Activated effector memory CD4-positive, alpha-beta T cell treated with Interleukin-2 at 50 U/mL for 16 hours (primary cell): ENCODE measurements at places on chromosomes 6 and 20.

DNA sequence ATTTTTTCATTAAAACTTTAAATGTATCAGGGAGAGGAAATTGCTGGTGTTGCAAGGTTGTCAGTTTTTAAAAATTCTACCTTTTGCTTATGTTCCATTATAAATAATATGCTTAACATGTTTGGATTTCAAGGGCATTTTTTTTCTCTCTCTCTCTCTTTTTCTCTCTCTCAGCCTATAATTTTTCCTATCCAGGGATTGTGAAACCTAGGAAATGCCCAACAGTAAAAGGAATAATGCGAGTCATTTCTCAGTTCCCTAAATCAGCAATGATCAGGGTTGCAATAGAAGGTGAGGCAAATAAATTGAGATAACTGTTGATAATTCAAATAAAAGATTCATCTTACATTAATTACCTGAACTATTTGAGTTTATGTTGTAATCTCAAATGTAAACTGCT lies 53.2 kb upstream of the IFNGR1 start:
- no peak for DNase-seq

GRCh38 chr20:56974499-56975250 lies 291.8 kb downstream of the BMP7 start:
- no peak for DNase-seq

DNA sequence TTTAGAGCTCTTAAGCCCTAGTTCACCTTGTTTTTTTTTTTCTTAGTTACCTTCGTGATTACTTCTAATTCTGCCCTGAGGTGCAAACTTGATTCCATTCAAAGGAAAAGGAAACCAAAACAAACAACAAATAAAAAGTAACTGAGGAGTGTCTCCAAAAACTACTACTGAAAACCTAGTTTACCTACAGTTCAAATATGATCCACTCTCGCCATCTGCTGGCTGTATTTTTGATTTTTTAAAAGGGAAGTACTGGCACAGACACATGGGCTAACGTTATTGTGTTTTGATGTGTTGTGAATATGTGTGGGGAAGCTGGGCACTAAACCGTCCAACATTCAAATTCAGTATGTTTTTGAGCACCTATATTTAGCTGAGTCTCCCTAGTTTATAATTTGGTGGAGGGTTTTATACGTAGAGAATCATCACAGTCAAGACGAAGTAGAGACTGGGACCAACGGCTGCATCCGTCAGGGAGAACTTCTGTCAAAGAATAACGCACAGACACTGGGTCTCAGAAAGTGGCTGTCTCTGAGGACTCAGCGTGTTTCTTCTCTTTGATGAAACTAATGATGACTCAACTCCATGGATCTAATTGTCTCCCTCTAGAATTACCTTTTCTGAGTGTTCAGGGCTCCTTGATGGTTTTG lies 373.5 kb upstream of the BTBD3 start:
- no peak for DNase-seq

- DNase-seq = peak; percentile 72
These were observed 327.5 kb downstream of the SYNE1 start for GRCh38 chr6:152309648-152310047.

DNA sequence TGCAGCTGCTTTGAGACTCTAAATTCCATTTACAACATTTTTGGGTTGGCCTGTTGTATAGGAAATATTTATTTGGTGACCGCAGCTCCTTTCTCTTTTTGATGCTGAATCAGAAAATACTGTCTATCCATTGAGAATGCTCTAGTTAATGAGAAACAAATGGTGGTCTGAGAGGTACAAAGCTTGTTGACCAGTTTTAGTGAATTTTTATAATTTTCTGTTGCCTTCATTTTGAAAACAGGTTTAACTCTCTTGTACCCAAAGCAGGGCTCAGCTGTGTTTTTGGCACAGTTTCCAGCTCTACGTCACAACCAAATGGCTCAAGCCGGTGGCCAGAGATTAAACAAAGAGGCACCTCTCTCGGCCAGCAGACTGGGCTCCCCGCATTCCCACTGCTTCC lies 113.2 kb downstream of the FNDC1 start:
- DNase-seq = no peak

DNA sequence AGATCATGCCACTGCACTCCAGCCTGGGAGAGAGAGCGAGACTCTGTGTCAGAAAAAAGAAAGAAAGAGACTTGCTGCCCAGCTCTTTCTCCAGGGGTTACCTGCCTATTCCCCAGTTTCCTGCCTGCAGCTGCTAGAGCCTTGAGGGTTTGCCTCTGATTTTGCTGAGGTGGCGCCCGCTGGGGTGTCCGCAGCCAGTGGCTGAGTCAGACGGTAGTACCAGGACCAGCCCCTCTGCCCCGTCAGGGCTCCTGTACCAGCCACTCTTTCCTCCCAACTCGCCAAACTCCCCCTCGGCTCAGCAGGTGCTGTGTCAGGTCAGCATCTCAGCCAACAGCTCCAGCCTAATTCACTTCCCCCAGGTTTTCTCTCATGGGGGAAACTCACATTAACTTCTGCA lies 7.4 kb upstream of the LSM14B start:
- DNase-seq = no peak

DNA sequence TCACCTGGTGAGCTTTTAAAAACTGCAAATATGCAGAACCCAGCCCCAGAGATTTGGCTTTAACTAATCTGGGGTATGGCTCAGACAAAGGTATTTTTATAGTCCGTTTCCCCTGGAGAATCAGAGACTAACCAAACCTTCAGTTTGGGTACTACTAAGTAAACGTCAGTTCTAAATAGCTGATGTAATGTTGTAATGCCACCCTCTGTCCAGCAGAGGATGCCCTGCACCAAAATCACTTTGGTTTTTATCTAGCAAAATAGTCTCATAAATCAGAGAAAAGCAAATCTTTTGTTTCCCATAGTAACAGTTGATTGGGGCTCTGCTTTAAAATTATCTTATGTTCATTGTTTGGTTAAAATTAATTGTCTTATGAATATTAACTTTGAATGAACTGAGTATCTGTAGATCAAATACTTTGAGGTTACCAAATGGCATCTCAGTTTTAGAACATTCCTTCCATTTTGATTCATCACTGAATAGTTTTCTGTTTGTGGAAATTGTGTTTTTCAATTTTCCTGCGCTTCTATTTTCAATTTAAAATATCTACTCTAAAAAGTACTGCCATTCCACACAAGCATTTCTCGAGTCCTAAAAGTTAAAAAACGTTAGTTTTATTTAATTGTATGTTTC lies 278.3 kb upstream of the PLCB4 start:
- no peak for DNase-seq

GRCh38 chr6:13769655-13770053 lies 44.7 kb downstream of the MCUR1 start:
- DNase-seq = no peak

DNA sequence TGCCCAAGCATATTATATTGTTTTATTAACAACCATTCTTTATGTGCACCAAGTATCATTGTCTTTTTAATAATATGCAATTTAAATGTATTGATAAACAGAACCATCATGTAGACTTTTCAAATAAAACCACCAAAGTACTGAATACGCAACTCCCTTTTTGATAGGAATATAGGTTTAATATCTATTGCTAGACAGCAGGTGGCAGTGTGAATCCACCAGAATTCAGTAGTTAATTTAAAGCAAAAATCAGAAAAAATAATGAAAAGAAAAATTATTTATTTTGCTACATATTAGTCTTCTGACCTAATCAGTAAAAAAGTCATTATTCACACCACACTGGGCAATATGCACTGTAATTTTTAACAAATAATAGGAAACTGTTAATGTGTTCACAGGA lies 143.7 kb downstream of the KLHL32 start:
- DNase-seq = no peak

GRCh38 chr6:12423832-12424231 lies 133.7 kb downstream of the EDN1 start:
- no peak for DNase-seq

GRCh38 chr6:26545627-26546026 lies 7.5 kb downstream of the HMGN4 start:
- DNase-seq = no peak

GRCh38 chr20:237489-237888 lies 10.4 kb downstream of the DEFB129 start:
- DNase-seq = no peak

GRCh38 chr6:134730013-134730412 lies 219.9 kb downstream of the ALDH8A1 start:
- DNase-seq = no peak

DNA sequence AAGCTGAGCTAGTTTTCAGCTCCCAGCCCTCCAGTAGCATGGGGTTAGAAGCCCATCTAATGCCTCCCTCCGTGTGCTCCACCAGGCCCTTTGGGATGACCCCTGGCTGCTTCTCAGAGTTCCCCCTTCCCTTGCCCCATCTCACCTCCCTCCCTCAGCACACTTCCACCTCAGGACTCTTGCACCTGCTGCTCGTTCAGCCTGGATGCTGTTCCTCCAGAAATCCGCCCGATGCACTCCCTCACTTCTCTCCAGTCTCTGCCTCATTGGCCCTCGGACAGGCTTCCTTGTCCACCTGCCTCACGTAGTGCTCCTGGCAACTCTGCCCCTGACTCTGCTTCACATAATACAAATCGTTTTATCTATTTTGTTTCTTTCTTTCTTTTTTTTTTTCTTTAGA lies 26.8 kb downstream of the FGD2 start:
- DNase-seq = no peak

DNA sequence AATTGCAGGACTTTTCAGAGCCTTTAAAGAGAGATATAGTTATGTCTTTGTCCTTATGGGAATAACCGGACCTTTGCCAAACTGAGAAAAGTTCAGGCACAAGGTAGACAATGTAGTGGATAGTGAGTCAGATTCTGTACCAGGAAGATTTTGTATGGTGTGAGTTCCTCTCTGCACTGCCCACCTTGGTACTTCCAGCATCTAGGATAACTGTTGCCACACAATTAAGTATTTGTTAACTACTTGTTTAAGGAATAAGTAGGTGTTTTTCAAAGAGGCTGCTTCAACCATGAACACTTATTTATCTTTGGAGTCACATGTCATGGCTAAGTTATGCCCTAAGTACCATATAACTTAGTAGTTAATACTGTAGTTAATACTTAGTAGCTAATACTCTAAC lies 131.8 kb upstream of the DOK5 start:
- DNase-seq = no peak

DNA sequence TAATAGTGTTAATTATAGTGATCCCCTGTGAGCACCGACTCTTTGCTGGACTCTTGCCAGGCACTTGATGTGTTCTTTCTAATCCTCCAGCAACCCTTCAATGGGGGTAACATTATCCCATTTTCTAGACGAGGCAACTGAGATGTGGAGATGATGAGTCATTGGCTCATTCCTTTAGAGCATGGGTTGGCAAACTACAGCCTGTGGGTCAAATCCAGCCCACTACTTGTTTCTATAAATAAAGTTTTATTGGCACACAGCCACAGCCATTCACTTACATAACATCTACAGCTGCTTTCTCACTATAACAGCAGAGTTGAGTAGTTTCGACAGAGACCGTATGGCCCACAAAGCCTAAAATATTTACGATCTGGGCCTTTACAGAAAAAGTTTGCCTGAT lies 249.5 kb upstream of the KCNG1 start:
- no peak for DNase-seq

- no peak for DNase-seq
These were observed 275.9 kb downstream of the RNF144B start for GRCh38 chr6:18663011-18663410.

DNA sequence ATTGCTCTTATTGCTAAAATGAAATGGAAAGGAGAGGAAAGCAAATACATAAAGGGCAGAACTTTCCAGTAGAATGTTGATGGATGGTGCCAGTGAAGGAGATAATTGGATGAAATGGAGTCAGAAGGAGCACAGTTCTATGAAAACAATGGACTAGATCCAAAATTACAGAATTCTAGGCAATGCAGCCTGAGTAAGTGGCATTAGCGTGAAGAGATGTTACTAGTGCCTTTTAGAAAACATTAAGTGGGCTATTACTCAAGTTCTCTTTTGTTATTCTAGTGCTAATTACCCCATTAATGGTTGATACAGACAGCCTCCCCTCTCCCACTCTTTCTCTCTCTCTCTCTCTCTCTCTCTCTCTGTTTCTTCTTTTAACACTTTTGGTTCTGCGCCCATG lies 209.5 kb upstream of the RGS17 start:
- no peak for DNase-seq

DNA sequence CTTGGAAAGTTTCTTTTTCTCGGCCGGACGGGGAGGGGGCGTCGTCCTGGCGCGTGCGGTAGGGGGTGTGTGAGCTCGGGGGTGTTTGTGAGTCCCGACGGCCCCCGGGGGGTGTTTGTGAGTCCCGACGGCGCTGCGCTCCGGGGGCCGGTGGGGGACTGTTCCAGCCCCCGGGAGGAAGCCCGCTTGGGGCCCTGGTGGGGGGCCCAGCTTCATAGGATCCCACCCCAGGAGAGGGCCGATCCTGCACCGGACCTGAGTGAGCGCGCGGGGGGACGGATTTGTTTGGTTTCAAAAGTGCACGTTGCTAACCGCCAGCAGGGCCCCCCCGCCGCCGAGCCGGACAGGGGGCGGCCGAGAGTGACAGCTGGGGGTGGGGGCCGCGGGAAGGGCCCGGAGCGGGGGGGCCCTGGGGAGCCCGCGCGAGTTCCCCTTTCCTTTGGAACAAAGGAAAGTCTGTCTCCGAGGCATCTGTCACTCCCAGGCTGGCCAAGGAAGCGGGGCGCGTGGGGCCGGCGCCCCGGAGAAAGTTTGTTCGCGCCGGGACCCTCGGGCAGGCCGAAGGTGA lies 485 bp downstream of the TGIF2 start:
- no peak for DNase-seq

DNA sequence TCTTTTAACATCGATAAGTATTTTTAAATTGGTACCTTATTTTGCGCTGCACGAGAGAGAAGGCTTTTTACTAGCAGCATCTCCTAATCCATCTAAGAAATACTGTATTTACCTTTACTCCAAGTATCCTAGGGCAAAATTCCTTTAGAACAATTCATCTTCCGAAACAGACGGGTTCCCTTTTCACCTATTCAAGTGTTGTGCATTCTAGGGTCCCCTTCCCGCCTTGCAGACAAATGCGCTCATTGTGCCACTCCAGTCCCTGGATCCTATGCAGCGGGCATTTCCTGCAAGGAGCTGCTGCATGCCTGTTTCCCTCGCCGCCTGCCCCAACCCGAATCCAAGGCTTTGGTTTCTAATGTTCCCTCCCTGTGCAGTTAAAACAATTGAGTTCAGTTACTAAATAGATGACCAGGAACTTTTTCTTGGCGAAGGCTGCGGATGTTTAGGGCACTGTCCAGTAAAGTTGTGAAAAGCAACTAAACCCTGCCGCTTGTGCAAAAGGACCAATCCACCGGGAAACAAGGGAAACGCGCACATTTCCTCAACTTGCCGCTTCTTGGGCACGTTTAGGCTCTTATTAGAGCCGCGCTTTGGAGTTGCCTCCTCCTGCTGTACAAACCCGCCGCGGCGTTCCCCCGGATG lies 556 bp upstream of the SCAF8 start:
- DNase-seq = no peak

GRCh38 chr6:156731396-156731795 lies 45.8 kb upstream of the ARID1B start:
- no peak for DNase-seq

DNA sequence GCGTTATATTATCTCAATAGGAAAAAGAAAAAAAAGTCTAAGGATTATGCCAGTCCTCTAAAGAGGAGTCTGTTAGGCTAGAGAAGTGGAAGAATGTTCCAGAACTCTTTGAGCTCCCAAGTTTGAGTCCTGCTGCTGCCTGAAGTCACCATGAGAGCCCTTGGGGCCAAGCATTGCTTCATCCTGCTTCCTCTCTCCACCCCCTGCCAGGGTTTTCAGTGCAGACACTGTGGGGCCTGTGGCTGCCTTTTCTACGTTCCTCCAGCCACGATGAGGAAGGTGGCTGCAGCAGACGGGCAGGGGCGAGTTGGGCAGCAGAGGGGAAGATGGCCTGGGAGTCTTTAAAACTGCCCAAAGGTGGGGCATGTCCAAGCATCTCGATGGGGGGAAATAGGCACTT lies 214.4 kb upstream of the KCNG1 start:
- no peak for DNase-seq

GRCh38 chr6:115618256-115618655 lies 442.4 kb downstream of the FRK start:
- no peak for DNase-seq
